Stimulated activated CD4-positive, alpha-beta T cell treated with anti-CD3 and anti-CD28 coated beads, Interleukin-1b, Interleukin-23, amount 100 ng/mL, for 4 hours (primary cell): ENCODE measurements at places on chromosomes 4 and X.

DNA sequence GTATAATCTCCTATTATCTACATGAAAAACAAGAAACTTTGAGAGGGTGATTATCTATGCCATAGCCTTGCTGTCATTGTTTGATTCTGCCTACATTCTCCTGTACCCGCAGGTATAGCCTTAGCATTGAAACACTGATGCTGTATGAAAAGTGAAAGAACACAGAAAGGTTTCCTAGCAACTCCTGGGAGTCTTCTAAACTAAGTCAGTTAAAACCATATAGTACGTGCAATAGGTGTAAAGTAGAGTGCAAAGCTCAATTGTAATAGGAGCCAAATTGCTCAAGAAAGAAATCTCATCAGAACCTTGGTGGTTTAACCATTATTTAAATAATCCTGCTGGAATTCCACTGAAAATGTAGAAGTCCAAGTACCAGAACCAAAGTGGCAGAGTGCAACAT, 489.7 kb downstream of the PCDH10 start:
- DNase-seq: no peak

DNA sequence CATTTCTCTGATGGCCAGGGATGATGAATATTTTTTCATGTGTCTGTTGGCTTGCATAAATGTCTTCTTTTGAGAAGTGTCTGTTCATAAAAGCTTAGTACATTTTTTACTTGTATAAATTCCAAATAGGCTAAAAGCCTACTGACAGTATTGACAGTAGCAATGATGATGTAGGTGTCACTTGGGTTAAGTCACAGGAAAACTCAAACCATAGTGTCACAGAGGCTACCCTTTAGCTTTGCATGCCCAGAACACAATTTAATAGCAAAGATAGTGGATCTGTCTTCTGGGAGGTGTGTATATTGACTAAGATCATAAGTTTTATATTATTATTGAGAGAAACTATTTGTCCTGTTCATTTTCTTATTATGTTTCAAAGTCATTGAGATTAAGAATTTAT, 8.1 kb downstream of the RP2 start:
- DNase-seq: no peak

- no peak for DNase-seq
Measured at GRCh38 chr4:155954939-155955338, 1.3 kb upstream of the CTSO start.

- no peak for DNase-seq
Measured at GRCh38 chr4:44766453-44766852, 40.1 kb upstream of the GNPDA2 start.

DNA sequence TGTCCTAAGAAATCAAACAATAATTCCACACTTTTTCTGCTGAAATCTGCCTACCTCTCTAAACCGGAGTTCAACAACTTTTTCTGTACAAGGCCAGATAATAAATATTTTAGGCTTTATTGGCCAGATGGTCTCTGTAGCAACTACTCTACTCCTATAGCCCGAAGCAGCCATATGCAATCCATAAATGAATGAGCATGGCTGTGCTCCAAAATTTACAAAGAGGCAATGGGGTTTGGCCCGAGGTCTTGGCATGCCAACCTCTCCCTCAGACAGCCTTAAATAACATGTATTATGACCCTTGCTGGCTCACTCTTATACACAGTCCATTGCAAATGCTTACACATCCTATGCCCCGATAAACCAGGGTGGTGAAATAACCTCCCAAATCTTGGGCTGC, 98.6 kb upstream of the GPM6A start:
- no peak for DNase-seq

DNA sequence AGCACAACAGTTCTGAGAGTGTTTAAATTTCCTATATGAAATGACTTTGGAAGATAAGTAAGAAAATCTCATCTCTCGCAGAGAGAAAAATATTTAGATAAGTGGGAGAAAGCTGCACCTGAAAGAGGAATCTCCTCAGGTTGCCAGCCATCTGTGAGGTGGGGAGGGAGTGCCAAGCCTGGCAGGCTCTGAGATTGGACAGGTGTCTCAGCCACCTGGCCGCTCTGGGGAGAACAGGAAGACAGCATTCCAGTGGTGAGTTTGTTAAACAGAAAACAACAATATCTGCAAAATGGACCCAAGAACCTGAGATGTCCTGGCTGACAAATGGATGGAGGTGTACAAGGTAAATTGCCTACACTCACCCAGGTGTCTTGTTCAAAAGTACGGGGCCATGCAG, 31.3 kb downstream of the EMCN start:
- no peak for DNase-seq

DNA sequence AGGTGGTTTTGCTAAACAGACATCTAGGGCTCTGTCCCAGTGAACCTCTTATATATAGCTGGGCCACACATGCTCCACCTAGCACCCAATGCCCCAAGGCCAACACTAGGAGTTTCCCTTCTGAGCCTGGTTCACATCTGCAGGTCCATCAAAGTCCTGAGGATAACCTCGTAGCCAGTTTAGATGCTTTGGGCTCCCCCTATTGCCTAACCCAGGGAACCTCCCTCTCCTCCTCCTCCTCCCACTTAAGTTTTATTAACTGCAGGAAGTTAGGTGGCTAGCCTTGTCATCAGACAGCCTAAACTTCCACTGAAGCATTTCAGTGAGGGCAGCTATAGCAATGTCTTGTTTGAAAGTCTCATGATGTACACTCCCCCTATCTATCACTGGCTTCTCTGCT, 88.0 kb downstream of the GUCY2F start:
- DNase-seq: no peak

DNA sequence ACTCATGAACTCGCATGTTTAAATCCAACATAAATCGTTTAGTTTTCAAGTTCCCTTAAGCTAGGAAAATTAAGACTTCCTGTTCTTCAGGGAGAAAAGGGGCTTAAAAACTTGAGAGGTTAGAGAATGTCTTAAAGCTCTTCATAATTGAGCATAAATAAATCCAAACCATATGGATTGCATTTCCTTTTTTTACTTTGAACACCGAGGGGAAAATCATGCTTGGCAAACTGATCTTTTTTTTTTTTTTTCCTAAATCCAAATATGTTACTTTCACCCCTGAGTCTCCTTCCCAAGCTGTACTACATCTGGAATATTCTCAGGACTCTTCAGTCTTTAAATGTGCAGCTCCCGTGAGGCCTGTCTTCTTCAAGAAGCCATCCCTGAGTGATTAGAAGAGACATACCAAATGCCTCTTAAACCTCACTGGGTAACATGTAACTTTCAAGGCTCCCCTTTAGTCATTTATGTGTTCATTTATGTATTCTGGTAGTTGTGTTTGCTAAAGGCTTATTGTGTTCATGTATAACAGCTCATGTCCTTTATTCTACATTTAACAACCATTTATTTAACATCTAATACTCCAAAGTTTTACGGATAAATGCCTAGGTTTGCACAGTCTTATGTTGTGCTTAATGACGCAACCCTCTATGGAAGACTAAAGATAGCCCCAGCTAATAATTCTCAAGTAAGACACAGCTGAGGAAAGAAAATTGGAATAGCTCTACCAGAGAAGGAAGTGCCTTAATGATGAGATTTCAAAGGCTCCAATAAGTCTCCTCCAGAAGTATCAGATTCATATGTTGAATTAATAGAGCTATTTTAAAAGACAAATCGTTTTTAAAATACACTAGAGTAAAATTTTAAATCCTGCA, 107.0 kb downstream of the AGTR2 start:
- no peak for DNase-seq

GRCh38 chr4:168724686-168725411, 228.0 kb downstream of the PALLD start:
- DNase-seq: no peak
